ENCODE measurements at places on chromosomes 1 and 21.
A peak's percentile ranks its signal among the peaks of the same experiment; 100 is the strongest.

- DNase-seq = no peak
Observed at GRCh38 chr1:18282851-18283600, 175.4 kb downstream of the IGSF21 start.

GRCh38 chr1:21072721-21073120, 104.0 kb downstream of the EIF4G3 start:
- peak; percentile 8 for DNase-seq

DNA sequence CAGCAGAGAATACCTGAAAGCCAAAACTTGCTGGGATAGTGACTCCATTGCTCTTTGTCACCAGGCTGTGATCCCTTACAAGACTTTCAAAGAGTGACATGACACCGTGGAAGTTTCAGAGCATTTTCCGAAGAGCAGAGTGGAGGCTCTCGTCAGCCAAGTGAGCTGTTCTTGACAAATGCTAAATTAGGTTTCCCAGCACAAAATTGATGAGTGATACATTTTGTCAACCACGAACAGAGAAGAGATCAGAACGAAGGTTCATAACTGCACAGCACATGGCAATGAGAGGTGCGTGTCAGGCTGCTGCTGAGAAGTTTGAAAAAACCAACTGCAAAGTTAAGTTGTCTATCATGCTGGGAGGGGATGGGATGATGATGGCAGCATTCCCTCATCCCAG, 184.4 kb upstream of the C1orf174 start:
- DNase-seq = no peak

GRCh38 chr21:25967181-25967900, 203.2 kb downstream of the APP start:
- no peak for DNase-seq

GRCh38 chr1:227449051-227449450, 114.3 kb upstream of the ZNF678 start:
- peak; percentile 58 for DNase-seq

DNA sequence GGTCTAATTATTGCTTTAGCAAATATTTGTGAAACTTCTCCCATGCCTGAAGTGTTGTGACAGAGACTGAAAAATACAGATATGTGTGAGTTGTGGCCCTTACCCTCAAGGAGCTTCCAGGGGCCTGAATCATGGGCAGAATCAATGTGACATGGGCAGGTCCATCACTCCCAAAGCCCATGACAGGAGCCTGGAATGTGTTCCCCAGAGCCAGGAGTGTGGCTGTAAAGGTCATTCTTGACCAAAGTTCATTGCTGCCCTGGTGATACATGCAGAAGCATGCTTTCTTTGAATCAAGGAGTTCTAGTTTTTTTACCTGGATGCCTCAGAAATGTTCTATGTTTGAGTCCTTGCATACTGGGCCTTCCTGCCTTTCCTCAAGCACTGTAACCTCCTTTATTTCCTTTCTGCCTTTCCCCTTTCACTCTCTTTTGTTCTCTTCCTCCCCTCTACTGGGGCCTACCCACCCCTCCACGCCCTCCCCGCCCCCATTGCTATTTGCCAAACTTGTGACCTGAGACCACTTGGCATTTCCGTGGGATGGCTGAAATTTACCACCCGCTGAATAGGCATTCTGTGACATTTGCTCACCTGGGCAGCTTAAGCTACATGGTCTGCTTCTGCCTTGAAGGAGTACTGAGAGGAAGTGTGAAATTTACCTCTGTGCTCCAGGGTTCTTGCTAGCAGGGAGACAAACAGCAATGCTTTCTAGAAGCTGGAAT, 19.7 kb downstream of the PBX1 start:
- DNase-seq = no peak

DNA sequence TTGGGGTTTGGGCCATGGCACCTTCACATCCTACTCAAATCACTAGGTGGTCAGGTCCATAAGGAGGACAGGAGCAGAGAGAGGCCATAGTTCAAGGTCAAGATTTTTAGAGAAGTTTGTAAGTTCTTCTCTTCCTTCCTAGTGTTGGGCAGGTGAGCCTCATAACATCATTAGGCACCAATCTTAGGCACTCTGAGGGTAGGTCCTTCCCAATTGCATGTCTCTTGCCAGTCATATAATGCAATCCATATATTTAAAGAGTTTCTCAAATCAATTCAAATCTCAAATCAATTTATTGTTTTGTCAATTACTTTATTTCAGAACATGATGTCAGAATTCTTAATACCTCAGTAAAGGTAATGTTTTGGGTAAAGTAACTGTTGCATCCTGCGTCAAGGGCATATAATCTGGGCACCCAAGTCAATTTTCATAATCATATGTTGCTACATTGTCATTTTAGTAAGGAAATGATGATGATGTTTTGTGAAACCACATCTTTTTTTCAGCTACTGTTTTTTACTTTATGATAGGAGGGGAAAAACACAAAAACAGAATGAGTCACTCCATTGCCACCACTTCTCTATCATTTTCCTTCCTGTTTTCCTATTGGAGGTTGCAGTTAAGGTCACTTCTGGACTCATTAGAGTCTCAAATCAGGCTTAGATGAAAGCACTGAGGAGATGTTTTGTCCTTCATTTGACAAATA, 122.7 kb downstream of the UCHL5 start:
- DNase-seq = no peak

GRCh38 chr1:89703469-89703868, 70.5 kb downstream of the LRRC8C start:
- DNase-seq = no peak

GRCh38 chr1:200231787-200232231, 178.0 kb downstream of the ZNF281 start:
- DNase-seq = peak; percentile 20

DNA sequence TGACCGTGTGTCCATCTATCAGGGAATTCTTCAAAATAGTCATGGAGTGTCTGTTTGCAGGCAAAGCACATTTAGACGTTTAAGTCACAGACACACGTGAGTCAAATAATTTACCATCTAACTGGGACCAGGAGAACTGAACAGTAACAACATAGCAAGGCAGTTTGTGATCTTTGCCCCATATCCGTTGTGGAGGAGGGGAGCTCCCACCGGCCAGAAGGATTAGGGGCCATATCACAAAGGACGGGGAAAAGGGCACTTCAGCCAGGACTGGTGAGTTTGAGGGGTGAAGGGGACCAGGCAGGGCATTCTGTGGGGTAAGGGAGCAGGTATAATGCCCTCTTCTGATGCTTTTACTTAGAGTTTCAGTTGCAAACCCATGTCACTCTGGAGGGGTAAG, 22.9 kb downstream of the ELAPOR1 start:
- no peak for DNase-seq

- no peak for DNase-seq
Observed at GRCh38 chr1:83619170-83619896, 379.6 kb downstream of the TTLL7 start.

DNA sequence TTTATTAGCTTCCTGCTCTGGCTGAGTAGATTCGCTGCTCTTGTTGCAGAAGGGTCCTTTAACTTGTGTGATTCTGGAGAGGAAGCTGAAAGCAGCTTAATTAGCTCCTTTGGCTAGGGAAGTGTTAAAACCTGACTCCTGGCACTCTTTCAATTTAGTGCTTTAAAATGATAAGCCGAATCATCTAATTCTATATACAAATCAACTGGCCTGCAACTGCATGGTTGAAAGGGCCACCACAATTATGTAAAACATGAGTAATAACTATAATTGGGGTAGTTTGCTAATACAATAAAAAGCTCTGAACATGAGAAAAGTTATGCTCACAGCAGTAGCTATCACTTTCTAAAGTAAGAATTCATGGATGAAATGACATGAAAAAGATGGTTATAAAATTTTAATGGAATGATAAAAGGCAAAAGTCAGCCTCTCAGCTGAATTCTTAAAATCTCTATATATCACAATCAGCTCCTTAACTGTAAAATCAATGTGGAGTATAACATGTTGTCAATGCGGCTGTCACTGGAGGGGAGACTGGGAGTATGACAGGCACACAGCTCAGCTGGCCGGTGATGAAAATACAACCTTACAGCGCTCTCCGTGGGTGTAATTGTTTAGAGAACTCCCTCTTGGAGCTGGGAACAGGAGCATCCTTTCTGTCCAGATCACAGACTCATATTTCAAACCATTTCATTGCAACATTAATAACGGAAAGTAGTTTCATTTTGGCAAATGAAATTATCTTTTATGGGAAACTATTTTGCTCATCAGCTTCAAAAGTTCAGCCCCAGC, 324.4 kb downstream of the KCTD3 start:
- DNase-seq = no peak

DNA sequence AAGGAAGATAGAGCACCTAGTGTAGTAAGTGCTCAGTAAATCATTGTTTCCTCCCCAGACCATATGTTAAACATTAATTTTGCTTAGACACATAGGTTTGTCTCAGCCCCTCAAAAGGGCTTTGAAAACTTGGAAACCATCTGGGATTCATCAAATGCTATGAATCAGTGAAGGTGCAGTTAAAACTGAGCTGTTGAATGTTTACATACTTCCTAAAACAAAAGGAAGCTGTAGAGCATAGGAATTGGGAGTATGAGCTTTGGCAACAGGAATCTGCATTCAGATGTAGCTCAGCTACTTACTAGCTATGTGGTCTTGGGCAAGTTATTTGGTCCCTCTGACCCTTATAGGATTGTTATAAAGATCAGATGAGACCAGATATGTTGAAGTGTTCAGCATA, 18.7 kb upstream of the PODN start:
- no peak for DNase-seq

DNA sequence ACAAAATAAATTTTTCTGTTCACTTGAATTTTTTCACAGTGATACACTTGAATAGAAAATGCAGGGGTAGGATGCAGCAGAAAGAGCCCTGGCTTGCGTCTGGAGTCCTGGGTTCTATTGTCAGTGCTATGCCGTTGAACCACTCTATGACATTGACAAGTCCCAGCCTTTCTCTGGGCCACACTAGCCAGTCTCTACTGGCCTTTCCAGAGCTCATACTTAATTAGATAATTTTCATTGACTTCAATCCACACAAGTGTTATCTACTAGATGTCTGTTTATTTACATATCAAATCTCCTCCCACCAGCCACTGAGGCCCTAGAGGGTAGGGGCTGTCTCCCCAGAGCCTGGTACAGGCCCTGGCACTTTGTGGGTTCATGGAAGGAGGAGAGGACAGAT, 15.5 kb upstream of the CELA3B start:
- no peak for DNase-seq

DNA sequence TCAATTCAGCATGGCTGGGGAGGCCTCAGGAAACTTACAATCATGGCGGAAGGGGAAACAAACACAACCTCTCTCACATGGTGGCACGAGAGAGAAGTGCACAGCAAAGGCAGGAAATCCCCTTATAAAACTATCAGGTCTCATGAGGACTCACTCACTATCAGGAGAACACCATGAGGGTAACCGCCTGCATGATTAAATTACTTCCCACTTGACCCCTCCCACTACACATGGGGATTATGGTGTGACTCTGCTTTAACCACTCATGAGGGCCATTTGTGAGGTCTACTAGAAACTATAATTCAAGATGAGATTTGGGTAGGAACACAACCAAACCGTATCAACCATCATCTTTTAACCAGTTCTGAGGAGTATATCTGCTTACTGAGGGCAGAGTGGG, 387.4 kb upstream of the NFIA start:
- DNase-seq = no peak

DNA sequence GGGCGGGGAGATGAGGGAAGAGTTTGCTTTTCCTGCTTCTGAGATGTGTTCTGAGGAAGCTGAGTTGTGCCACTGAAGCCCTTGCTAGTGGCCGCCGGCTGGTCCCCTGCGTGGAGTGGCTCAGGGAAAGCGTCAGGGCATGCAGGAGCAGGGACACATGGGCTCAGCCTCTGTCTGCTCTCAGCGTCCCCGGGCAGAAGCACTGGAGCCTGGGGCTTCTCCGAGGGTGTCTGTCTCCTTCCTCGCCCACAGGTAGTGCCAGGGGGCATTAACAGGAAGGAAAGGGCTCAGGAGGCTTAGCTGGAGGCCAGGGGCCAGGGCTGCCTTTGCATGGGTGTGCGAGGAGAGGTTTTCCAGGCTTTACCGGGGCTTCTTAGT, 7.3 kb downstream of the PRDM16 start:
- DNase-seq = no peak

- DNase-seq = no peak
Observed at GRCh38 chr1:2786329-2787162, 14.9 kb downstream of the TTC34 start.

Data from RWPE1 (cell line).